ENCODE measurements at places on chromosomes 4 and X.
A peak's percentile ranks its signal among the peaks of the same experiment; 100 is the strongest.

- no peak for DNase-seq
Measured at GRCh38 chr4:85861064-85861765, 386.3 kb downstream of the ARHGAP24 start.

DNA sequence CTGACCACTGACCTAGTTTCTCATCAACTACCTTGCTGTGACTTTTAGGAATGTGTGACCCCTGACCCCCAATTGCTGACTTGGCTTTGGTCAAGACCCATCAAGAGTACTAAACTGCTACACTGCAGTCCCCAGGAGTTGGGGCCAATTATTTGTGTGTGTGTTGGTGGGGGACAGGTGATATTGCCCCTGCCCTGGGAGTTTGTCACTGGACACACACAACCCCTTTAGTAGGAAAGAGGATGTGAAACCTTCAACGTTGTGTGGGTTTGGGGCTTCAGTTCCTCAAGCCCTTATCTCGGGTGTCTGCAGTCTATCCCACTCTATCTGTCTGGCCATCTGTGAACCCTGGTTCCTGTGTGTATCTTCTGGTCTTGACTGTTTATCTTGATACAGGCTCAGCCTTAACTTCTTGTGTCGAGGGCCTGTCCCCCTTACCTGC lies 6.5 kb downstream of the SASH3 start:
- no peak for DNase-seq

DNA sequence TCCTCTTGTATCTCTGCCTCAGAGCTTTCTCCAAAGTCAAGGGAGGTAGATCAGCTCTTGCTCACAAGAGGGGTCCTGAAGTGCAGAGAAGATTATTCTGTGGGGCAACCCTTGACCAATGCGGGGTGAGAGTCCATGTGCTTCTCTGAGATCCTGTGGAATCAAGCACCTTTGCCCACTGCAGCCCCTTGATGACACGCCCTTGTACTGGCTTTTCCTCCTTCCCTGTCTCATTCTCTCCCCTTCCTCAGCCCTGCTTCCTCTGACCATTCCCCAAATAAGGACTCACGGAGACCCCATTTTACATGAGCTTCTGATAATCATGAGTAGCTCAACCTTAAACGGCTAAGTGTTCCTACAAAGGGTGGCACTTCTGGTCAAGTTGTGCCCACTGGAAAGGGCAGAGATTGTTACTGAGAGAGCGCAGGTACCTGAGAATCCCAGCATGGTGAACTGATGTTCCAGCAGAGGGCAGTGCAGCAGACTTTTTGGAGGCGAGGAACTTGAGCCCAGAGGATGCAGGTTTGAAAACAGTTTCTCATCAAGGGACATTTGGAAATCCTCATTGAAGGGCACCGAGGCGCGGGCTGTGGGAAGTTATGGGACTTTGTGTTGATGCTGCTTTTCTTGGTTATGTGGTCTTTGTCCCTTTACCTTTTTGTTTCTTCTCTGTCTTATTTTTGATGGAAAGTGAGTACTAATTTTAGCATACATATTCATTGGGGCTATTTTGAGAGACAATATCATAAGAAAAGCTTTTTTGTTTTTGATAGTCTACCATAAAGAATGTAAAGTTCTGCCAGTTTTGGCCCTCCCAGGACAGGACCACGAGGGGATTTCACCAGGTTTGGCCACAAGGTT lies 201.3 kb downstream of the RBM46 start:
- DNase-seq, result peak; percentile 75

- DNase-seq, result no peak
Measured at GRCh38 chrX:16137416-16138107, 14.2 kb downstream of the GRPR start.

- DNase-seq, result no peak
Measured at GRCh38 chrX:136291824-136292223, 8.9 kb upstream of the ADGRG4 start.

- DNase-seq, result no peak
Measured at GRCh38 chr4:110514889-110515479, 39.0 kb downstream of the ENPEP start.

- DNase-seq, result no peak
Measured at GRCh38 chrX:8036914-8037313, 109.7 kb upstream of the PNPLA4 start.

DNA sequence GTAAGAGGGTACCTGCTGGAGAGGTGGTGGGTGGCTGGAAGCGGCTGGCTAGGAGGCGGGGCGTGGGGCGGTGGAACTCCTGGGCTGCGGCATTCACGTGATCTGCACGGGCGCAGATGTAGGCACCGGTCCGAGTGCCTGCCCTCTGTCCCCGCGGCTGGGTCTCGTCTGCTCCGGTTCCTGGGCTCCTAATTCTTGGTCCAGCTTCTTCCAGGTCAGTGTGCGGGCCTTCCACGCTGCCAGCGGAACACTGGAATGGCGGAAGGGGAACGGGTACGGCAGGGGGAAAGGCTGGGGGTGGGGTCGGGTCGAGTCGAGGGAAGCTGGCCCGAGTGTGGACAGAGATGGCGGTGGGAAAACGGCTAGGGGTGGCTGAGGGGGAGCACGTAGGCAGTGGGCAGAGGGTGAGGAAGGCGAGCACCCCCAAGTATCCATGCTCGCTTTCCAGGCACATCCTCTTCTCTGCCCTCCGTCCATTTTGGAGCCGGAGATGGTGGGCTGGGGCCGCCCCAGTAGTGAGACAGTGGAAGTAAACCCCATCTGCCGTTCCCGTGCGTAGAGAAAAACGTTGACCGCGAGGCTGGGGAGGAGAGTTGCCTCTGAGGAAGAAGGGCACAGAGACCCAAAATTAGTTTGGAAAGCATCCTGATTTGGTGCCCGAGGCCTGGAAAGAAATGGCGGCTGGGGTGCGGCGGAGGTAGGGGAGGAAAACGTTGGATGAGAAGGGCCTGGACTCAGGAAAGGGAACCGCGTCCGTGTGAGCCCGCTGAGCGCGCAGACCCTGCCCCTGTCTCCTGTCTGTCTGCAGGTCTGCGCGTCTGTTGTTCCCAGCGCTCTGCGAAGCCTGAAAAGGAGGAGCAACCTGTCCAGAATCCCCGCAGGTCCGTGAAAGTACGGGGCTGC lies at the start of gene TCEAL4:
Gene TCEAL4 (plus strand): TSS at position 105 of the 903 bp plus-strand sequence. CDS start 1,161 bp downstream, outside the sequence.
- DNase-seq, result peak; percentile 78

GRCh38 chrX:117744958-117745357 lies 371.7 kb downstream of the KLHL13 start:
- no peak for DNase-seq

DNA sequence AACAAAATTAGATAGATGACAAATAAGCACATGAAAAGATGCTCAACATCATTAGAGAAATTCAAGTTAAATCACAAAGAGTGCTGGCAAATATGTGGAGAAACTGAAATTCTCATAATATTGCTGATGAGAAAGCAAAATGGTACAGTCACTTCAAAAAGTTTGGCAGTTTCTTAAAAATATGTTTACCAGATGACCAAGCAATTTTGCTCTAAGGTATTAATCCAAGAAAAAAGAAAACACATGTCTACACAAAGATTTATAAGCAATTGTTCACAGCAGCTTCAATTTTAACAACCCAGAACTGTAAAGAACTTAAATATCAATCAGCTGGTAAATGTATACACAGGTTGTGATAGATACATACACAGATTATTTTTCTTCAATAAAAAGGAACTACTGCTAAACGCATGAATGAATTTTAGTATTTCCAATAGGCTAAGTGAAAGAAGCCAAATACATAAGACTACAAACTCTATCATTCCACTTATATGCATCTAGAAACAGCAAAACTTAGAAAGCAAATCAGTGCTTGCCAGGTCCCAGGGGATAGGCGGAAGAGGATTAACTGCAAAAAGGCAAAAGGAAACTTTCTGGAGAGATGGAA lies 11.7 kb downstream of the OTUD4 start:
- no peak for DNase-seq

All from islet precursor cell (in vitro differentiated cells).